ENCODE measurements at places on chromosomes 11 and 22.
A peak's percentile ranks its signal among the peaks of the same experiment; 100 is the strongest.

GRCh38 chr11:71395263-71395560, 53.0 kb downstream of the DHCR7 start:
- DNase-seq = no peak

- DNase-seq = no peak
Measured at GRCh38 chr11:41716862-41717261, 257.4 kb upstream of the LRRC4C start.

GRCh38 chr22:49586244-49586748, 241.4 kb downstream of the BRD1 start:
- DNase-seq = no peak

- DNase-seq = no peak
Measured at GRCh38 chr11:9651899-9652748, 11.8 kb upstream of the SWAP70 start.

DNA sequence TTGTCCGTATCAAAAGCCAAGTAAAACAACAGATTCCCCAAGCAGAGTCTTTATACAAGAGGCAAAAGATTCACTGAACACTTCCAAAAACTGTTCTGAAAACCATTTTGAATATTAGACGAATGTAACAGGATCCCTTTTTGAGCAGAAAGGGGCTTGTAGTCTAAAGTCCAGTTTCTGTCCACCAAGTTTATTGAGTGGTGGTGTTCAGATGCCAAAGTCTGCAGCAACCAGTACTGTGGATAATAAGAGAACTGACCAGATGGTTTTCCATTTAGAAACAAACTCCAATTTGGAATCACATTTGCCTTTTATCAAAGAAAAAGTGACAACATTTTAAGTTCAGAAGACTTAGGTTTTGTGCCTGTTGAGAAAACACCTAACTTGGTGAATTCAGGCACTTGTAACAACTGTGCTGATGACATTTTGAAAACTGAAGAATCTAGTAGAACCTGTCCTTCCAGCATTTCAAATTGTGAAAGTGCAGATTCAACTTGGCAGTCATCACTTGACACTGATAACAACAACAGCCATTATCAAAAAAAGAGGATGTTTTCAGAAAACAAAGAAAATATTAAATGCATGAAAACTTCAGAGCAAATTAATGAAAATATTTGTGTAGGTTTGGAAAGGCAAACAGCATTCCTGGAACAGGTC, 217.1 kb downstream of the CSNK2A3 start:
- DNase-seq = no peak

DNA sequence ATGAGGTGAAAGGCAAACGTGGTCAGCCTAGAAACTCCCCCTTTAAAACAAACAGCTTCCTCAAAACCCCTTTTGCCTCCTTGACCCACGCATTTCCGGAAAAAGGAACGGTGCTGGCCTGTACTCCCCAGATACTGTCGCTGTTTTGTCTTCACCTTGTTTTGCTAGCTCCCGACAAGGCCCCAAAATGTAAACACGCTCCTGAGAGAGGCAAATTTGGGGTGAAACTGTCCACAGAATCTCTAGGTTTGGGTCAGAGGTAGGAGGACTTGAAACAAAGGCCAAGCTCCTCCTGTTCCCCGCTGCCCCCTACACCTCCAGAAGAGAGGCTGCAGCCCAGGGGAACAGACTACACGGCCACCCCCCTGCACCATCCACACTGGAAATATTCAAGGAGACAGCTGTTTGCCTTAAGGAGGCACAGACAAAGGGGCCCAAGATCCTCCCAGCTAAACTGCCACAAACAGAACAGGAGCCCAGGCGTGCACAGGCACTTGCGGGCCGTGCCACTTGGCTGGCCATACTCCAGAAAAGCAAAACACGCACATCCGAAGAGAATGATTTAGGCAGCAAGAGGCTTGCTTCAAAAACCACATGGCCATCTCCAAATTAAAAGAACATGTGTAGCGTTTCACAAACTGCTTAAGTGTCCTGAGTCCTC, 160.5 kb upstream of the GRK3 start:
- no peak for DNase-seq

GRCh38 chr11:5004424-5005274, 10.0 kb downstream of the OR51L1 start:
- no peak for DNase-seq

- no peak for DNase-seq
Measured at GRCh38 chr11:102986815-102987214, 31.3 kb upstream of the MMP13 start.

- DNase-seq = no peak
Measured at GRCh38 chr11:37406651-37407050, 808.6 kb upstream of the RAG2 start.

DNA sequence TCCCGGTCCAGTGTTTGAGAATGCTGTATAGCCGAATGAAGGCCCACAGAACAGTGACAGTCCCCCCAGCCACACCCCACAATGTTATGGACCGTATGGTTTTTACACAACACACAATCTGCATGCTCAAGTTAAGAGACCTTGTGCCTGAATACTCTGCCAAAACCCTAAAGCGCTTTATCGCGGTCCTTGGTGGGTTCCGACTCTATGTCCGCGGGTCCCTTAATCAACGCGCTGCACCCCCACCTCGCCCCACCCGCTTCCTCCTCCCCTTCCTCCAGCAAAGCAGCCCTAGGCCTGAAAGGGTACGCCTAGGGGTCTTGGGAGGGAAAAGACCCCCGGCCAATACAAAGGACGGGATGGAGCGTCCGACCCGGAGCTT, 442 bp downstream of the COPB1 start:
- peak; percentile 2 for DNase-seq

GRCh38 chr22:20026204-20026908, 5.4 kb downstream of the TANGO2 start:
- no peak for DNase-seq

- no peak for DNase-seq
Measured at GRCh38 chr22:19483481-19484244, 3.9 kb downstream of the CDC45 start.

- no peak for DNase-seq
Measured at GRCh38 chr11:2776351-2777061, 76.7 kb upstream of the KCNQ1OT1 start.

- DNase-seq = no peak
Measured at GRCh38 chr22:30605449-30606110, 1.4 kb upstream of the TCN2 start.

GRCh38 chr11:102676084-102676483, 29.5 kb downstream of the MMP27 start:
- DNase-seq = no peak

- no peak for DNase-seq
Measured at GRCh38 chr11:773830-774229, 3.5 kb downstream of the GATD1 start.

GRCh38 chr11:120775986-120776951, 247.6 kb upstream of the TBCEL start:
- no peak for DNase-seq

DNA sequence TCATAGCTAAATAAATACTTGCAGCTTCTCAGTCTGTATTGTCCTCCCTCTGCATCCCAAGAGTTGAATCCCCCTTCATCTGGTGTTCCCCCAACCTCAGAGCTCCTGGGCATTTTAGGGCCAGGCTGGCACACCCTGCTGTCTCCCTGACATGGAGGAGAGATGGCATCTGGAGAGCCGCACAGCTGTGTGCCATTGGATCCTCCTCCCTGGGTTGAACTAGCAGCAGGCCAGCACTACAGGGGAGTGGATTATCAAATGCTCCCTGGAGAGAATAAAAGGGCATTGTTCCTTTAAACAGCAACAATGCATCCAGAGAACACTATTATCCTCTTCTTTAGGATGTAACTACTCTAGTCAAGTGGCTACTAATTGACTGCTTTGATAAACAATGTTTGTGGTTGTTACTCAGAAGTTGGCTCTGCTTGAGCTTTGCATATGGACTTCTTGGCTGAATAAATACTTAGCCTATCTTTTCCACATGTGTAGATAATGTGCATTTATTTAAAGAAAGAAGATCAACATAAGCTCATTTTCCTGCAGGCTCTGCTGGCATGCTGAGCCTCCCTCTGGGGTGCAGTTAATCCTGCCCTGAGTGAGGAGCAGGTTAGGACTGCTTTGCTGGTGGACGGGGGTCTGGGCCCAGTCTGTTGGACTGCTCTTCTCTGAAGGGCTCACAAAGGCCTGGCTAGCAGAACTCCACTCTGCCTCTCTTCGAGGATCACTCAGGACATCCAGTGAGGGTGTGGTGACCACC, 897.2 kb downstream of the TBC1D22A start:
- DNase-seq = no peak
